ENCODE measurements at places on chromosomes 3 and 15.

GRCh38 chr3:183802989-183803388 is 22.4 kb downstream of the MAP6D1 start:
- DNase-seq, result no peak

DNA sequence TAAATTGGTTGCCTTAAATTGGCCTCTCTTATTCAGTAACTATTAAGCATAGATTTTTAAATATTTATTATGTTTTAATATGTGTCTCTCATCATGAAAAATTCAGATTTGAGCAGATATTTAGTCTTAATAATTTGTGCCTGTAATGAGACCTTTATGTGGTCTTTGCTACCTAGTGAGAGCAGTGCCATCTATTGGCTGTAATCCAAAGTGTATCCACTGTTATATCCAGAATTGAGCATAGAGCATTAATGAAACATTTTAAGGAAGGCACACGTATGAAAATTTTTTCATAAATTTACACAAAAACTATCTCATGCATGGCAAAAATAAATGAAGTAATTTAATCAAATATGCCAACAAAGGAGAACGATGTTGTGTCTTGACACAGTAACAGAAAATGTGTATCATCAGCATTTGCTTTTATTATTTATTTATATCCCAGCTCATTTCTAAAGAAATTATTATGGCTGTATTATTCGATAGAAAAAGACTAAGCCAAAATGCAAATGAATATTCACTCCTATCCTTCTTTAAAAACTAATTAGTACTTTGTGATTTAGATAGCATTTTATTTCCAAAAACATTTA is 203.5 kb downstream of the RSRC1 start:
- no peak for DNase-seq

DNA sequence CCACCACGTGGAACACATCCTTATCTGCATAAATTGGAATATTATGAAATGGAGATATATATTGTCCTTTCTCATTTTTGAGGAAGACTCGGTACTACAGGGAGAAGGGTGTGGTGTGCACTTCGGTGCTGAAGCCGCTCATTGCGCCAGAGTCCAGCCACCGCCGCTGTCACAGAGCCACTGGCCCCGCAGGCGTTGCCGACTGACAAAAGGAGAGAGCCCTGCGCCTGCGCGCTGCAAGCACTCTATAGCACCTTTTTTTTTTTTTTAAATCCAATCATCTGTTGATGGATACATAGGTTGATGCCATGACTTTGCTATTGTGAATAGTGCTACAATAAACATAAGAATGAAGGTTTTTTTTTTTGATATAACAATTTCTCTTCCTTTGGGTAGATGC is 130.0 kb upstream of the TBC1D5 start:
- no peak for DNase-seq

- no peak for DNase-seq
Measured at GRCh38 chr15:36469311-36469966, 110.0 kb upstream of the CDIN1 start.

- no peak for DNase-seq
Measured at GRCh38 chr15:70097063-70097320, 725 bp downstream of the TLE3 start.

GRCh38 chr3:62604751-62605351 is 231.5 kb upstream of the FEZF2 start:
- DNase-seq, result no peak

- DNase-seq, result no peak
Measured at GRCh38 chr3:47416041-47416440, 35.2 kb downstream of the PTPN23 start.

- no peak for DNase-seq
Measured at GRCh38 chr3:69842351-69842750, 103.1 kb downstream of the MITF start.

DNA sequence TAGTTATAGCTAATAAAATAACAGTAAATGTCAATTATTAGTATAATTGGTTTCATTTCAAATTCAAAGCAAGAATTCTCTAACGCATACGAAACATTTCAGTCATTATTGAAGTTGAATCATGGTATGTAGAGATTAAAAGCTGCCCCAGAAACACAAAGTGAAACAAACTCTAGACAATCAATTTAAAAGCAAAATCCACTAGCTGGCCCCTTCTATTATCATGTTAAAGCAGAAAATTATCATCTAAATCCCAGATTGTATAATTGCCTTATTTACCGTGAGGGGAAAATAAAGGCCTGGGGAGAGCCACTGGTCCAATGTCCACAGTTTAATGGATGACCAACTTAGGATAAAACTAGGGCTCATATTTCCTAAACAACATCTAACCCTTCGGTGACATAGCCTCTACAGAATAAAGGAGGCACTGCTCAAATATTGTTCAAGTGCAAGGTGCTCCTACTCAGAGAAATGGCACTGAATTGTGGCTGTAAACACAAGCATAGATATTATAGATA is 110.9 kb upstream of the THRB start:
- no peak for DNase-seq

DNA sequence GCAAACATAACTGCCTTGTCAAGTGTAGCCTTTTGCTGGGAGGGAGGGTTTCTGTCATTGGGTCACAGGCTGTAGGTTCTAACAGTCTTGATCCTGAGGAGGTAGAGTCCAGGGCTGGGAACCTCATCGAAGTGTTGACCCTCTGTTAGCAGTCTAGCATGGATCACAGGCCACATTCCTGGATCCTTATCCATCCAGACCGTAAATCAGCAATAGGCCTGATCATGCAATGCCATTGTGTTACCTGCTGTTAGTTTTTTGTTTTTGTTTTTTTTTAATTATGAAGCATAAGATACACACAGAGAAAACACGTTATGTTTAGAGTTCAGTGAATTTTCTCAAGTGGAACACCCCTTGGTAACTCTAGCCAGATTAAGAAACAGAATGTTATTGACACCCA is 282.0 kb upstream of the TPM1 start:
- no peak for DNase-seq

GRCh38 chr15:59292442-59293151 is 80.1 kb downstream of the MYO1E start:
- no peak for DNase-seq

- DNase-seq, result no peak
Measured at GRCh38 chr3:171420667-171421066, 39.5 kb downstream of the TNIK start.

- no peak for DNase-seq
Measured at GRCh38 chr15:56985856-56986255, 67.4 kb downstream of the TCF12 start.

DNA sequence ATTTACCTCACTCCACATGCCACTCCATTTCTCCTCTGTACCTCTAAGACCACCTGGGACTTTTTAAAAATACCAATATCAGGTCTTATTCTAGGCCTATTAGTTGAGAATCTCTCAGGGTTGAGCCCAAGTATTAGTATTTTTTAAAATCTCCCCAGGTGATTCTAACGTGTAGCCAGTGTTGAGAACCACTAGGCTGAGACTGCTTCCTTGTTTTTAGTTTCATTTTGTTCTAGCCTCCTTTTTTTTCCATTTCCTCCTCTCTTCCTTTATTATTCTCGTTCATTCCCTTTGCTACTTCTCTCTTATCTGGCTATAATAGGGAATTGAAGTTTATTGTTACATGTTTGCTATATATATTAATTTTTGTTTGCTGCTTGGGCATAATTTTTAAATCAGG is 217.8 kb upstream of the CD96 start:
- DNase-seq, result no peak

DNA sequence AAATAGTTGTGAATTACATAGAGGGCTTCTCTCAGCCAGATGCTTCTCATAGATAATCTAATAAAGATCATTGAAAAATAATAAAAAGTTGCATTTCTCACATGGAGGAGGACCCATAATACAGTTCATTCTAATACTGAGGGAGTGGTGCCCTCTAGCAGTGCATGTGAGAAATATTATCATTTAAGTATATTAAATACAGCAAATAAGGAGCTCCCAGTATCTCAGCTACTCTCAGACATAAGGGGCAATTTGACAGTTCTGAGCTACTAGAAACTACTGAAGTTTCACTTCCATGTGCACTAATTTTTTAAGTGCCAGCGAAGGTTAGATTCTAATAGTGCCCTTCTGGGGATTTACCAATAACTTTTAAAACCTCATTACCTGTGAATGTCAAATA is 188.3 kb downstream of the IL5RA start:
- no peak for DNase-seq

DNA sequence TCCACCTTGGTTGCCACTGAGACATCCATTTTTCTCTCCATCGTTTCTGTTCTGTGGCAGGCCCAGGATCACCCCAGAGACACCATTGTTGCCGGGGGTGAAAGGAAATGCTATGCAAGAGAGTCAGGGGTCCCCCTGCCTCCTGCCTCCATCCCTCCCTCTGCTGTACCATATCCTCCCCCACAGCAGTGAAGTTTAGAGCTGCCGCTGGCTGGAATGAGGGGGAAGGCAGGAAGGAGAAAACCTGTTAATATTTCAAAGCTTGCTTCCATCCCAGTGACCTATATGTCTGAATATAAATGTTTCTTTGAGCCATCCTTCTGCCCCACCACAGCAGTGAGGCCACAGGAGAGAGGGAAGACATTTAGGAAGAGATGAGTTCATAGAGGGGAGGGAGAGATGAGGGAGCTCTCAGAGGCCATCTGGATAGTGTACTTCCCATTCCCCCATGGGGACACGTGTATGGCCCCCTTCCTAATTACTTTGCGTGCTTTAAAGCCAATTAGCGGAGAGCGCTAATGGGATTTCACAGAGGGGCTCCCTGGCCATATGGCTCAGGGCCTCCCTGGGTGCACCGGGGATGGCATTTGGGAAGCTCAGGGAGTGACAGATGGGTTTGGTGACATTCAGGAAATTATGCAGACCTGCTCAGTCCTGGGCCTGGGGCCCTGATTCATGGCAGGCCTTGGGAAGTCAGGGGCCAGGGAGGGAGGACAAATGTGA is 40.4 kb upstream of the CHRNB4 start:
- no peak for DNase-seq

GRCh38 chr3:29280404-29281093 is at the start of gene RBMS3:
Gene RBMS3 (plus strand): TSS chr3:29281071.
- peak; percentile 88 for DNase-seq

GRCh38 chr3:176274161-176274560 is 923.1 kb downstream of the TBL1XR1 start:
- DNase-seq, result no peak

GRCh38 chr3:10561946-10562560 is 56.7 kb upstream of the ATP2B2 start:
- no peak for DNase-seq

All from GM04503 (cell line).